Activated T-helper 2 cell treated with anti-CD3 and anti-CD28 coated beads, Interferon-gamma antibody, Interleukin-2, Interleukin-4, amounts not matched to agents 10 μg/mL and 5 μg/mL and 100 μg/mL, durations not matched to agents 14 hours and 24 hours and 36 hours (primary cell): ENCODE measurements at places on chromosomes 16 and 17.

DNA sequence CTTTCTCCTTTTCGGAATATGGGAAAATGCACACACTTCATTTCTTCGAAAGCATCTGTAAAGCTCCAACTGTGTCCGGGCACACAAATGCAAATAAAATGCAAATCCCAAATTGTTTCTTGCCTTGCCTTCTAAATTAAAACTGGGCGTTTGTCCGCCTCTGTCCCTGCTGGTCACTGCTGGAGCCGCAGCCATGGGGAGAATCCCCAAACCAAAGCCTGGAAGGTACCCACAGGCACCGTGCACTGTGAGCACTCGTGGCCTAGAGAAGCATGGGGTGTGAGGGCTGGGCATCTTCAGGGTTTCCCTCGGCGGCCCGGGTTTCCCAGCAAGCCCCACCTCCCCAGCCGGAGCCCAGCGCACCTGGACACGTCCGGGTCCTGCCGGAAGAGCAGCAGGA lies 2.9 kb downstream of the SLC47A2 start:
- DNase-seq: no peak

DNA sequence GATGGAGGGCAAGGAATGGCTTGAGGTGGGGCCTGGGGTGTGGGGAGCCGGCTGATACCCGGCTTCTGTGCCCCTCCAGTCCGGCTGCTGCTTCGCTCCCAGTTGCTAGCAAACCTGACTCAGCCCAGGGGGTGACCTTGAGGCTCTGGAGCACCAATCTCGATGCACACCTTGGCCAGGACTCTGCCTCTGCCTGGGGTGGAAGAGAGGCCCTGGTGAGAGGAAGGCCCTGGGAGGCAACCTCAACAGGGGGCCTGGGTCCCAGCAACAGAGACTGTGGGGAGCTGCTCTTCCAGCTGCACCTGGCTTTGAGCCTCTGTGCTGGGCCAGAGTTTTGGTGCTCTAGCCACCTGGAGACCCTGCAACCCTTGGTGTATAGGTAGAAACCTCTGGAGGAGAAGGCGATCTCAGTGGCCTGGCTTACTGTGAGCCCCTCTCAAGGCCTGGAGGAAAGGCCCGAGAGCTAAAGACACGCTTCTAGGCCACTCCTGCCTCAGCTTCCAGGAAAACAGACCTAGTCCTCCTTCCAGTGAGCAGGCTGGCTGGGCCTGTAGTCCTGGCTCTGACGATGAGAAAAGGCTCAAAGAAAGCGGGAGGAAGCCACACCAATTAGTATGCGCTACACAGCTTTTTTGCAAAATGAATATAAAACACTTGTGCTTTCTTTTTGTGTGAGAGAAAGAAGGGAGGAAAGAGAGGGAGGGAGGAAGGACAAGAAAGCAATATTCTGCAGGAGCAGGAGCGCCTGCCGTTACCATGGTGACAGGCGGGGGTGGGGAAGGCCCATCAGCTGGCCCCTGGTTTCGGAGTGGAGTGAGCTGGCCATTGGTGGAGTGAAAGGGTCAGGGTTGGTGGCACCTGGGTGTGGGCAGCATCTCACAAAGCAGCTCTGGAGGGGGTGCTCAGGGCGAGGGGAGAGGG lies 51.0 kb downstream of the VAC14 start:
- no peak for DNase-seq

DNA sequence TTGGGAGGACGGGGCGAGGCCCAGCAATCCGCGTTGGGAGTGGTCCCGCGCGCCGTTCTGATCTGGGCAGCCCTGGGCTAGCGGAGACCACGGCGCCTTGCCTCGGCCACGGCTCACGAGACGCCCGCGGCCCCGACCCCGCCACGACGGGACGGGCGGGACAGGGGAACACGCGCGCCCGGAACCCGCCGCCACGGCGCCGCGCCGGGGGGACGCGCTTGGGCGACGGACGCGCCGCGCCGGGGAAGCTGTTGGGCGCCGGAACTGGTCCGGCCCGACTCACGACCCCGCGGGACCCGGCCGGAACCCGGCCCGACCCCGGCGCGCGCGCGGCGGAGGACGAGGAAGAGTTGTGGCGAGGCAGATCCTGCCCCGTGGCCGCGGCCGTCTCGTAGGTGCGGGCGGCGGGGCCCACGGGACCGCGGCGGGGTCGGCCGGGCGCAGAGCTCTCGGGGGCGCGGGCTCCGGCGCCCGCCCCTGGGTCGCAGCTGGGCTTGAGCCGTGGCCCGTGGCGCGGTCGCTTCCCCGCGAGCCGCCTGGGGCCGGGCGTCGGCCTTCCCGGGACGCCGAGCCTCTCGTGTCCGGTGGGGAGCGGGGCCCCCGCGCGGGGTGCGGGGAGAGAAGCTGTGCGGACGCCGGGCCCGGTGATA lies at the start of gene ACSF3:
ACSF3 (plus strand) TSS at position 251 of the 650 bp plus-strand sequence. CDS start 6,830 bp downstream, outside the sequence.
- peak; percentile 64 for DNase-seq

- DNase-seq: no peak
These were observed 12.2 kb upstream of the CBX4 start for GRCh38 chr17:79851461-79851817.

DNA sequence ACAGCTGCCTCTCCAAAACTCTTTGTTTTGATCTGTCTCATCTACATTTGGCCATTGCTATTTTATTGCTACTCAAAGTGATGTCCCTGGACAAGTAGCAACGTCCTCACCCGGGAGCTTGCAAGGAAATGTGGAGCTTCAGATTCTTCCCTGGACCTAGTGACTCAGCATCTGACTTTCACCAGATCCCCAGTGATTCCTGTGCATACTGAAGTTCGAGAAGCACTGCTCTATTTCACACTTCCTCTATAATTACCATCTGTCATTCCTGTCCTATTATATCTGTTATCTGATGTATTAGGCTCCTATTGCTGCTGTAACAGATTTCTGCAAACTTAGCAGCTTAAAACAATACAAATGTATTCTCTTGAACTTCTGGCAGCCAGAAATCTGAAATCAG lies 28.5 kb upstream of the VAT1L start:
- DNase-seq: no peak

GRCh38 chr17:35726953-35727460 lies 4.4 kb upstream of the RASL10B start:
- DNase-seq: no peak

GRCh38 chr16:85222155-85222863 lies 110.0 kb upstream of the CIBAR2 start:
- no peak for DNase-seq

DNA sequence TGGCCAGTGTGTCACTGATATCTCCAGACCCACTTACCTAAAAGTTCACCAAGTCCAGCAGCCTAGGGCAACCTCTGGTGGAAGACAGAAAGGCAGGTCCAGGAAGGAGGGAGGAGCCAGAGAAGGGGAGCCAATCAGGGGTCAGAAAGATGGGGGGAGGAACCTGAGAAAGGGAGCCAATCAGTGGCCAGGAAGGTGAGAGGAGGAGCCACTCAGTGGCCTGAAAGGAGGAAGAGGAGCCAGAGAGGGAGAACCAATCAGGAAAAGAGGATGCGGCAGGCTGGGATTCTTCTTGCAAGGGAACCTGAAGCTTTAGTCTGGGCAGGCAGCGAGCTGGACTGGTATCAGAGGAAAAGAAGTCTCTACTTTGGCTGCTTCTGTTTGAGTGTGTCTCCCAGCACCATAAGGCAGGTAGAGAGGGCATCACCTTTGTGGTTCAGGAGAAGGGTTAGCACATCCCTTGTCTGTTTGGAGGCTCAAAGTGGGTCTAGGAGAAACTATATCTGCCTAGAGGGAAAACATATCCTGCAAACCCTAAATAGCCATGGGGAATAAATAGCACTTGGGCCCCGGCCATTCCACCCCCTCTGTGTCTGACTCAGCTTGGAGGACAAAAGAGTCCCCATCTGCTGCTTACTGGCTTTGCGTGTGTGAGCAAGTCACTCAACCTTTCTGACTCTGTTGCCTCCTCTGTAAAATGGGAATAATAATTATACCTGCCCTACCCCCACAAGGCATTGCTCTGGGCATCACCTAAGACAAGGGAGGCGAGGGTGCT lies 43.4 kb upstream of the CRHR1 start:
- peak; percentile 18 for DNase-seq

- DNase-seq: no peak
These were observed 51.8 kb downstream of the SF3B3 start for GRCh38 chr16:70575376-70575775.

DNA sequence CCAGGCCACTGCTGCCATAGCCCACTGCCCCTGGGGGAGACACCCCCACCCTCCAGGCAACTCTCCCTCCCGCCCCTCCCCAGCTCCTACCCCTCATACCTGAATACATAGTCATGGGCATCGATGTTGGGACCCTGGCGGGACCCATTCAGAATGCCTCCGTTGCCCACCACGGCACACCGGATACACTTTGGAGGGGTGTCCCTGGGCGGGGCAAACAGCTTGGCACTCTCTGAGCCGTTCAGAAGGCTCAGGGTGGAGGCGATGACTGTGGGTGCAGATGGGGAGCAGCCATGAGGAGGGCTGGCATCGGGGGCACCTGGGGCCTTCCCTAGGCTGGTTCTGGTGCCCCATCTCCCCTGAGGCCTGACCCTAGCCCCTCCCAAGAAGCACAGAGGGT lies 12.6 kb downstream of the ST6GALNAC2 start:
- DNase-seq: no peak

DNA sequence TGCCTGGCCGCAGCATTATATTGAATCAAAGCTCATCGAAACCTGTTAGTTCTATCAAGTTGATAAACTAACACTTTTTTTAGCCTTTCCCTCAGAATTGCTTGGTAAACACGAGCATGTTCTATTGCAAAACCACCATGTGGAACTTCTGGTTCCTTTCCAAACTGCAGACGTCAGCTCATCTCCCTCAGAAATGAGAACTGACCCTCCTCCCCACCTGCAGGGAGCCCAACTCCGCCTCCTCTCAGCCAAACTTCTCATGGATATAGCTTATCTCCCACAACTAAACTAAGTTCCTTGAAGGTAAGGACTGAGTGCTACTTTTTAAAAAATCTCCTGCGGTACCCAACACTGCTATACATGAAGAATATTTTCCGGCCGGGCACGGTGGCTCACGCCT lies 6.7 kb downstream of the SHMT1 start:
- DNase-seq: no peak

GRCh38 chr17:80270104-80270503 lies 9.5 kb downstream of the RNF213 start:
- DNase-seq: no peak

- no peak for DNase-seq
These were observed 1.4 kb downstream of the SLC4A1 start for GRCh38 chr17:44266402-44267164.
